ENCODE measurements at places on chromosomes 1 and 21. TPM values are rescaled to one million over a fixed set of nuclear protein-coding genes. Genes with fewer than 3 reads are reported as not detected.

HSPB7 gene
- 0.10 TPM for polyA plus RNA-seq

SERINC2 gene
- polyA plus RNA-seq = 165 TPM

DNA sequence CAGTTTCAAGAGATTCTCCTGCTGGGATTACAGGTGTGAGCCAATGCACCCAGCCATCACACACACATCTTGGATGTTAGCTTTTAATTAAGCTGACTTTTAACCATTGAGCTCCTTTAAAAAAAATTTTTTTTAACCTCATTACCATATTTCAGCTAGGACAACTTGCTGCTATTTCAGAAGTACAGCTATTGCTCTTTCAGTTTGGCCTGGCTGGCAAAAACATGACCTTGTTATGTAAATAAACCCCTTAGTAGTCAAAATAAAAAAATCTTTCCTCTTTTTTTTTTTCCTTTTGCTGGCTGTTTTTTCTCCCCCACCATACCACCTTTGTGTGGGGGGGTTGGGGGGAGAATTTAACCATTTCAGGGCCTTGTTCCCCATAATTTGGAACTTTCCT is 49.9 kb downstream of the ZMYM1 start:
- DNase-seq = no peak

DNA sequence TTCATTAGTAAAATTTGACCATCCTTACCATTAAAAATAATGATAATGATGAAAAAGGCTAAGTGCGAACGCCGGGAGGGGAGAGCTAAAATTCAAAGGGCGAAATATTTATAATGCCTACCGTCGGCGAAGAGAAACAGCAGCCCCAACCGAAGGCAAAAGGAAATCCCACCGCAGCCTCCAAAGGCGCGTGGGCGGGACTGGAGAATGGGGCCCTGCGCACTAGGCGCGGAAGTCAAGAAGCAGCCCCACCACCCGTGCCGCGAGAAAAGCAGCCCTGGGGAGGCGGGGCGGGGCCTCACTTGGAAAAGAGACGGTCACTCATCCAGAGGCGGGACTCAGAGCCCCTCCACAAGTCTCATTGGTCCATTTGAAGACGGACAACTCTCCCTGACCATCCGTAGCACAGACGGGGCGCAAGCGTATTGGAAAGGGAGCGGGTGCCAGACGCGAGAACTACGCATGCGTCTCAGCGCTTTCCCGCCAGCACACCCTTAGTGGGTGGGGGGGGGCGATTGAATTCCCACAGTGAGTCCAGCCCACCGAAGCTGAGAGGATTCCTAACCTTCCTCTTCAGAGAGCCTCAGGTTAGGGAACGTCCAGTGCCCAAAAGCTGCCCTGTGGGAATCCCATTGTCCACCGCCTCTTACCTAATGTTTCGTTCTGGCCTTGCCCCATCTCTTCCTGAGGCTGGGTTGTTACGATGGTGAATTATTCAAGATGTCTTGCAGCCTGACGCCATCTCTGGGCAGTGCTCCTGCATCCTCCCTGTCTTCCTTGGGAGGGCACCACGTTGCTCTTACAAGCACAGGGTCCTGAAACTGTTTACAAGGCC is 19.0 kb downstream of the MTX1 start:
- peak; percentile 98 for DNase-seq

- no peak for DNase-seq
Measured at GRCh38 chr1:226276987-226277386, 32.0 kb downstream of the LIN9 start.

DNA sequence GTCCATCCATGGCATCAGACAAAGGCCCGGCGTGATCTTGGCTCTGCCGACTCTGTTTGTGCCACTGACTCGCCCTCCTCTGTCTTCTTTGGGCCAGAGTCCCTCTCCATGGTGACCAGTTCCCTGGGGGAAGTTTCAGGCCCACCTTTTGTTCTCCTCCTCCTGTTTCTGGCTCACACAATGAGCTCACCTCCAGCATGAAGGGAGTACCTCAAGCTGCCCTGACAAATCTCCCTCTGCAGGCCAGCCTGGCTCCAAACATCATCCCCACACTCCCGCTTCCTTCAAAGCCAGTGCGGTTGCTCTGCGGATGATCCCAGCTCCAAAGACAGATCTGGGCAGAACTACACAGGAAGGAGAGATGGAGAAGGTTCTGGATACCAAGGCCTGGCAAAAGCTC is 576.6 kb downstream of the NPHP4 start:
- no peak for DNase-seq

DNA sequence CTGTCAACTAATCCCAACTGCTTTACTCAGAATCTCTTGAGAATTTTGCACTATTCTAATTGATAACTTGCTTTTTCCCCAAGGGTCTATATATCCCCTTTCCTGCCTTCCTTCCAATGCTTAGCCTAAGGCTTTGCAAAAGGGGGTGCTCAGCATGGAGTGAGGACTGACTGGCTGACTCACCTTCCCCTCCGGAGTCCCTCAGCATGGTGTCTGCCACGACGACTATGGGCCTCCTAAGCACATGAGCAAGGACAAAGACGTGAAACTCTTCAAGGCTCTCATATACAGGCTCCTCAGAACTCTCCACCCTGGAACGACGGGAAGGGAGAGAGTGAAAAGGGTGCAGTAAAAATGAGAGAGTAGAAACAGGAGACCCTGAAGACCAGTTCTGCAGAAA is 13.2 kb upstream of the MTMR11 start:
- DNase-seq = no peak

DNA sequence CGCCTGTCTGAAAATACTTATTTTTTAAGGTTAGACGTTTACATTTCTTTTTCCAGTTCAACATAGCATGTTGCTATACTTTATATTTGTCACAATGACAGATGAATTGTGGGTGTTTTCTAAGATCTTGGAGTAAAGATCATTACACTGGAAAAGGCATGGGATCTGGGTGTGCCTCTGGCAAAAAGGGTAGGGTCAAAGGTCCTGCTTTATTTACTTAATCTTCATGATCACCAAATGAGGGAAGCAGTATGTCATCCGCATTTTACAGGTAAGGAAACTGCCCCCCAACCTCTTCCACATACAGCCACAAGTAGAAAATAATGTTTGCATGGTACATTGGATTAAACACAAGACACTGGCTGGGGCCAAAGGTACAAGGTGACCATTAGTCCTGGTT is 12.5 kb upstream of the SMPDL3B start:
- DNase-seq = no peak
